ENCODE measurements at places on chromosomes 7 and 10.

GRCh38 chr7:50306494-50307367 lies 2.2 kb downstream of the IKZF1 start:
- DNase-seq = no peak

GRCh38 chr7:131797841-131798240 lies 241.4 kb upstream of the PODXL start:
- no peak for DNase-seq

GRCh38 chr7:158321936-158322615 lies 265.5 kb downstream of the PTPRN2 start:
- no peak for DNase-seq

GRCh38 chr10:27998178-27998953 lies 513 bp downstream of the ODAD2 start:
- DNase-seq = no peak

DNA sequence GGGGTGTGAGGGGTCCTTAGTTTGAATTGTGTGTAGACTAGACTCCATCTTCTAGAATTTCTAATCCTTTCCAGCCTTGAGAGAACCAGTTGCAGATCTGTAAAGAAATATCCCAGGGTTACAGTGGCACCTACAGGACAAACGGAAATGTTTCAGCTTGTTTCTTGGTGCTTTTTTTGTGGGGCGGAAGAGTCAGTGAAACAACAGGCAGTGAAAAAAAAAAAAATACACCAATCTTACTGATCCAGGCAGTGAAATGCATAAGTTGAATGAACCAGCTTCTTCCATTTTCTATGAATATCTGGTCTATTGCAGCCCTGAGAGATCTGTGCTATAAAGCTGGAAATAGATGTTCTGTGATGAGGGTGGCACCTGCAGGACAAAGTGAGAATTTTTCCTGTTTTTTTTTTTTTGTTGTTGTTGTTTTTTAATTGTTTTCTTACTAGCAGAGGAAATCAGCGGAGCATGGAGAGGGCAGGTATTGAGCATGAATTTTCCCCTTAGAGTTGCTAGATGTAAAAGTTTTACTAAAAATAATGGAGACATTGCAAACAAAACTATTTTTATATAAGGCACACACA lies 81.9 kb upstream of the DYNC1I1 start:
- no peak for DNase-seq

GRCh38 chr7:131898418-131898817 lies 342.0 kb upstream of the PODXL start:
- DNase-seq = no peak

DNA sequence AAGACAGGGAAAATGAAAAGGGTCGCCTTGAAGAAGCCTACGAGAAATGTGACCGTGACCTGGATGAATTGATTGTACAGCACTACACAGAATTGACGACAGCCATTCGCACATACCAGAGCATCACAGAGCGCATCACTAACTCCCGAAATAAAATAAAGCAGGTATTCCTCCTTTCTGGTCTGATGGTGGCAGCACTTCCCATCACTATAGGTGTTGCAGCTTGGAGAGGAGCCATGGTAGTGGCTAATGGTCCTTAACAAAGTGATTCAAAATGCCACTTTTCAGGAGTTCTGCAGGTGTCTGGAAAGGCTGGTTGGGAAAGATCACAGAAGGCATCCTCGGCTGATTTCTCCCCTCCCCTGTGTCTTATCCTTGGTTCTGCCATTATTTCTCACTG lies 22.1 kb downstream of the EXOC4 start:
- DNase-seq = no peak

GRCh38 chr10:110918269-110918642 lies 724 bp downstream of the BBIP1 start:
- no peak for DNase-seq

DNA sequence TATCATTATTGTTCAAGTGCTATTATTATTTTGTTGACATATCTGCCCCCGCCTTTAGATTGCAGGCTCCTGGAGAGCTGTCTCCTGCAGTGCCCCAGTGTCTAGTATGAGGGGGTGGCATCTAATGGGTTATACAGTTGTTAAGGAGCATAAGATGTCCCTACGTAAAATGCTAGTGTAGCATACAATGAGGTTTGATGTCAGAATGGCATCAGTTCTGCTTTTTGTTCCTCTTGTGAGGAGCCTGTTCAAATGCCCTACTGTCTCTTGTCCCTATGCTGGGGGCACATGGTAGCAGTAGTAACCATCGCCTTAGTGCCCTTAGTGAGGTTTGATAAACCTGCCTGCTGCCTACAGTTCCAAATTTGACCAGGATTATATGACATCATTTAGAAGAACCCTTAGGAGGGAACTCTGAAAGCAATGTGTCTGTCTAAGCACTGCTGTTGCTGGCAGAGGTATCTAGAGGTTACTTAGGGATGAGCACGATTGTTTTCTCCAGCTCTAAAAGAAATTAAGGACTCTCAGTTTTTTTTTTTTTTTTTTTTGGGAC lies 9.7 kb downstream of the CREM start:
- no peak for DNase-seq

DNA sequence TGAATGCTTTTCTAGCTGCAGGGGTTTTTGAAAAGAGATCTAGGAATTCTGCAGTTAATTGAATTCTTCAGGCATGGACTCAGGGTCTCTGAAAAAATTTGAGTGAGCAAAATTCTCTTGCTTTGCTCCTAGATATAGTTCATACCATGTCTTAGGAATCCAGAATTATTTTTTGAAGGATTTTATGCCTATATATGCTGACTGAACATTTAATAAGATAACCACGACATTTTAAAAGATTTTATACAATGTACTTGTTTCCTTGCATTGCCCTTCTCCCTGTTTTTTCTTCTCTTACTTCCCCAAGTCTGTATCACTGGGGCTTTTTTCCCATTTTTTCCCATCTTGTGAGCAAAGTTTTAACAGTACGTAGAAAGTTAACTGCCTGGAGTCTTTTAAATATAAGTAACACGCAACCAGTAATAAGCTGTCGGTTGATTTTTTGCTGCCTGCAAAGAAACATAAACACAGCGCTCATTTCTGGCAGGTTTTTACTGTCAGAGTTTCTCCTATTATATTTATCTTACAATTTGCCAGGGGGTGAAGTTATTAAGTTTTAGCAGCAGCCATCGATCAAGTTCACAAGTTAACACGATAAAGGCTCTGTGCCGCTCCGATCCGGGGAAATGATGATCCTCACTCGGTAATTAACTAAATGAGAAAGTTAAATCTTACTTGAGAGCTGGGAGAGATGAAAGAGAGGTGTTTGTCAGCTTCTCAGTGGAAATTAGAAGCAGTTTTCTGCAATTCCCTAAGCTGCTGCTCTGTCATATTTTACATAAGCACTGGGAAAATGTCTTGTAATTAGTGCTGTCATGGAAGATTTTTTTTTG lies 81.0 kb downstream of the POLL start:
- no peak for DNase-seq

- no peak for DNase-seq
Measured at GRCh38 chr7:47771990-47772360, 176.3 kb downstream of the PKD1L1 start.
